Inflammatory macrophage (primary cell): ENCODE measurements at places on chromosomes 12 and 14.

- DNase-seq: no peak
Measured at GRCh38 chr12:114667669-114668150, 16.3 kb downstream of the TBX3 start.

- DNase-seq: no peak
Measured at GRCh38 chr12:24475337-24475736, 473.6 kb downstream of the BCAT1 start.

DNA sequence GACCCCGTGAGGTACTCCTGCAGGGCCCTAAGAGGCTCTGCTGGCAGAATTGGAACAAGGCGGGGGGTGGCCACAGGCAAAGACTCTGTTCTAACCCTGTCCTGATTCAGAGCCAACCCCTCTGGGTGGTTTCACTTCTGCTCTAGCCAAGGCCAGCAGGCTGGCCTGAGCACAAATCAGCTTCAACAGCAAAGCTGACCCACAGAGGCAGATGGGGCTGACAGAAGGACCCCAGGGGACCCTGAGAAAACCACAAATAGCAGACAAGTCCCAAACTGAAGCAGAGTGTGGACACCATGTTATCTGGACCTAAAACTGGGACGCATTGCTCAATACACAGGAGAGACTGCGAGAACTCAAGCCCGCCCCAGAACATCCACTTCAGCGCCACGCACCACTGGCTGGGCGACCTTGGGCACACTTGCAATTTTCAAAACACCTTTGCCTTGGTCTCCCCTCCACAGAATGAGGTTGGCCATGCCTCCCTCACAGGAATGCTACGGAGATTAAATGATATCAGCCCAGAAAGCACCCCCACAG is 76.4 kb upstream of the DICER1 start:
- peak; percentile 33 for DNase-seq

- DNase-seq: peak; percentile 6
Measured at GRCh38 chr12:45122768-45123380, 72.0 kb upstream of the DBX2 start.

- no peak for DNase-seq
Measured at GRCh38 chr14:37051153-37051552, 121.3 kb downstream of the SLC25A21 start.

- DNase-seq: peak; percentile 3
Measured at GRCh38 chr14:64801800-64802199, 77.9 kb downstream of the SPTB start.

GRCh38 chr14:19771895-19772430 is 1.3 kb upstream of the OR4M1 start:
- peak; percentile 2 for DNase-seq

GRCh38 chr14:87158283-87158682 is 834.7 kb downstream of the GALC start:
- no peak for DNase-seq

DNA sequence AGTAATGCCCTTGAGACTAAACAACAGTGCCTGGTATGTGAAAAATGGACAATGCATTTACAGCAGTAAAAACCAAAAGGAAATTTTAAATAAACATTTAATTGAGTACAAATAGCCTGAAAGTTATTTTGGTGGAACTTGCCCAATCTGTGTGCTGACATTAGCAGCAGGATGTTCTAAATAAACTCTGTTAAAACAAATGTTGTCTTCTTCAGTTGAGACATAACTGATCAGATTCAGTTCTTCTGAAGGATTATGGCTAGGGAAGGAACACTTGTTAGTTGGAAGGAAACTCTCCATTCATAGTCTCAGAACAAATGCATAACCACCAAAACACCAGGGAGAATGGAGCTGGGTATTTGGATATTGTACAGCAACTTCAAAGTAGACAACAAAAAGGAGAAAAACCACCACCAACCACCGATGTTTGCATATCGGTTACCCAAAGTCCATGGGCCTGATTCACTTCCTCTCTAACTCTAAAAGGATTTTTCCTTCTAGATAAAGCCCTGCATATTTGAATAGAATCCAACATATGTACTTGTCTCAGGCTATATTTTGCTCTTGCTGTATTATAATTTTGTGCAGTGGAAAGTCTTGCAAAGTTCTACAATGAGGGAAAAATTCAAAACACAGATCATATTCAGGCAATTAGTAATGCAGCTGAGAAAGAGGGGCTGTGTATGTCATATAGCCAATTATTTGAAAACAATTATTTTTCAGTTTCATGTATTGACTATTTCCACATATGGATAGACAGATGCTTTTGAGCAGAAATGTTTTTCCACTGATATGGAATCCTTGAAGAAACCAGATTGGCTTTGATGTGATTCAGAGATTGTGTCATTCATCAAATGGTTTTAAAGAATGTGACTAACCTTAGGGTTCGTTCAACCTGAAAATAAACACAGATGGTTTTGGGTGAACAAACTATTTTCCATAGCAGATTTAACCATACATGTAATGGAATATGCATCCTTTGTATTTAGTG is 152.2 kb upstream of the BMP4 start:
- DNase-seq: no peak

DNA sequence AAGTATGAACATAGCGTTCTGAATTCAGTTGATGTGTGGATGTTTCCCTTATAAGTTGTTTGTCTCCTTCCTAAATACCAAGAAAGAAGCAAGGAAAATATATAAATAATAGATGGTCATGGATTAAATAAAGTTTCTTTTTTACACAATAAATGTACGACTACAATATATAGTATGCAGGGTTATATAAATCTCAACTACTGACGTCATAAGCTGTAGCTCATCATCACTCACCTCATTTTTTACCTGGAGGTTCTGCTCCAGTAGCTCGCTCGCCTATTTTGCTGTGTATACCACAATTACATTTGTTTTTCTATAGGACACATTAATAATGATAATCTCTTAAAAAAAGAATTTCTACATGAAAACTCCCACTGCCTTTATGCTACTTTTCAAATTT is 109.5 kb downstream of the NTS start:
- no peak for DNase-seq

- DNase-seq: no peak
Measured at GRCh38 chr12:32105986-32106516, 596 bp upstream of the BICD1 start.

- DNase-seq: no peak
Measured at GRCh38 chr12:89574736-89575208, 48.9 kb upstream of the POC1B start.

DNA sequence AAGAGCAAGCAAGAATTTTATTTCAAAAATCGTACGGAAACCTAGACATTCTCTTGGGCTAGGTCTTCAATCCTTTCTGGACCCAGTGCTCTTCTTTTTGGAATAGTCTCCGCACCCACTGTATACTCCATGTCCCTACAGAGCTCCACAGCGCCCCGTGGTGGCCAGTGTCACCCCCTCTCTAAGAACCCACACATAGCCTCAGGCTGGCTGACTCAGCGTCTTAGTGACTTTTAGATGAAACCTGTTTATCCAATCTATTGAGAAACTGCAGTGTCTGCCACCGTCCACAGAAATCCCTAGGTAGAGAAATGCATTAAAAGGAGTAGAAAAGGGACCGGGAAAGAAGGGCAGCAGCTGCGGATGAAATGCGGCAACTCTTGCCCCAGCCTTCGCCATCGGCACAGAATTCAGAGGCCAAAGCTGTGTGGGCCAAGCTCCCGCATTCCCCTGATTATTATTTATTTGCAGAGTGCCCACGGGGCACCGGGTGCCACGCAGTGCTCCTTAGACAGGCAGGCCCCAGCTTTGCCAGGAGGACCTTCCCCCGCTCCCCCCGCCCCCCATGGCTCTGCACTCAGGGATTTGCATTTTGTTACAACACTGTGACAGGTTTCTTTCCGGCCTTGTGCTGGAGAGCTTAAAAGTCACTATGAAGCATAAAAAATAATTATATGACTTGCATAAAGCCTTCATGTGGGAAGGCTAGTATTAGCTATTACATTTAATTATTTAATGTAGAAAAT is 170.1 kb upstream of the FKBP4 start:
- DNase-seq: peak; percentile 50

- DNase-seq: peak; percentile 64
Measured at GRCh38 chr14:74882103-74882920, 596 bp downstream of the DLST start.

GRCh38 chr12:121144416-121144914 is 11.8 kb downstream of the P2RX7 start:
- DNase-seq: peak; percentile 92

DNA sequence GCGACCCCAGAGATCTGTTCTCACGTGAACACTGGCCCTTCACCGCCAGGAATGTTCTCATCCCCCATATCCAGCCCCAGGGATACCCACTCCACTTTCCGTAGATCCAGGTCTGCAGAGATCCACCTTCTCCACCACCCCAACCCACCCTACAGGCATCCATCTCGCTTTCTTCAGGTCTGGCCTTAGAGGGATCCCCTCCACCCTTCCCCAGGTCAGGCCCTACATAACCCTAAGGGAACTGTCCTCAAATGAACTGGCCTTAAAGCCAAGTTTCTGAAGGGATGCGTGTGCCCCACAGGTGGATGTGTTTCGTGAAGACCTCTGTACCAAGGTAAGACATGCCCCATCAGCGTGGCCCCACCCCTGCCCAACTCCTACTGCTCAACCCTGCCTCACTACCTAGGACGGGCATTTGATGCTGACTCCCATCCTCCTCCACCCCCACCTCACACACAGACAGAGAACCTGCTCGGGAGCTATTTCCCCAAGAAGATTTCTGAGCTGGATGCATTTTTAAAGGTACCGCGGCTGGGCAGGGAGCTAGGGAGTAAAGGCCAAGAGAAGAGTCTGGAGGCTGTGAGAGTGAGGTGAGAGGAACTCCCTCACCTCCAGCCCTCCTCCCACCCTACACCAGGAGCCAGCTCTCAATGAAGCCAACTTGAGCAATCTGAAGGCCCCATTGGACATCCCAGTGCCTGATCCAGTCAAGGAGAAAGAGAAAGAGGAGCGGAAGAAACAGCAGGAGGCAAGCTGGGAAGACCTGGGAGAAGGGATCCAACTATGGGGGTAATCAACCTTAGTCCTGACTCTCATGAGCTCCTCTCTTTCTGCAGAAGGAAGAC is 912 bp downstream of the PSME1 start:
- no peak for DNase-seq

- DNase-seq: no peak
Measured at GRCh38 chr14:68182492-68182891, 362.9 kb downstream of the RAD51B start.

- no peak for DNase-seq
Measured at GRCh38 chr12:60920841-60921495, 1325.1 kb downstream of the SLC16A7 start.

- DNase-seq: no peak
Measured at GRCh38 chr14:50320283-50320682, 8.2 kb downstream of the DMAC2L start.

DNA sequence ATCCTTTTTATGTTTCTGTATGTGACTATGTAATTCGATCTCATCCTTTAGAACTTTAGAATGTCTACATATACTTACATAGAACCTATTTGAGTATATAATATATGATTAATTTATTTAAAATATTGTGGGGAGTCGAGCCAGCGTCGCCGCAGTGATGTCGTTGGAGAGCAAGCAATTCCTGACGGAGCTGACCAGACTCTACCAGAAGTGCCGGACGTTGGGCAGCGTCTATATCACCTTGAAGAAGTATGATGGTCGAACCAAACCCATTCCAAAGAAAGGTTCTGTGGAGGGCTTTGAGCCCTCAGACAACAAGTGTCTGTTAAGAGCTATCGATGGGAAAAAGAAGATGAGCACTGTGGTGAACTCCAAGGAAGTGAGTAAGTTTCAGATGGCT is 6.4 kb upstream of the CD27 start:
- no peak for DNase-seq

- no peak for DNase-seq
Measured at GRCh38 chr12:67742461-67742860, 93.9 kb downstream of the DYRK2 start.

DNA sequence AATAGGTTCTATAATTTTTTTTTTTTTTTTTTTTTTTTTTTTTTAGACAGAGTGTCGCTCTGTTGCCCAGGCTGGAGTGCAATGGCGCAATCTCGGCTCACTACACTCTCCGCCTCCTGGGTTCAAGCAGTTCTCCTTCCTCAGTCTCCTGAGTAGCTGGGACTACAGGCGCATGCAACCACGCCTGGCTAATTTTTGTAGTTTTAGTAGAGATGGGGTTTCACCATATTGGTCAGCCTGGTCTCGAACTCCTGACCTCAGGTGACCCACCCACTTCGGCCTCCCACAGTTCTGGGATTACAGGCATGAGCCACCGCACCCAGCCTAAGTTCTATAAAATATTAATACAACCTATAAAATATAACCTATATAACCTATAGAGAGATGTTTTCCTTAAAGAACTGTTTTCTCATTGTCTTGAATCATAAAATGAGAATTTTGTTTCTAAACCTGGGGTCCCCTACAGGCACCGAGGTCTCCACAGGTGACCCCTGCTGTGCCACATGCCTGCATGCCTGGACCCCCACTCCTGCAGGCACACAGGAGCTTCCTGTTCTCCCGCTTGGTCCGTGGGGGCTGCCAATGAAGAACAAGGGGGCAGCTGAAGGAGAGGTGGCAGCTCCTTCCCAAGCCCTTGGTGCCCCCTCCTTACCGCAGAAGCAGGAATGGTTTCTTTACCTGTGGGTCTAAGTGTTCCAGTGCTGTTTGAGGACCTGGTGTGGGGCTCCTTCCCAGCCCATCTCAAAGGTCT is 70.9 kb upstream of the ZFP36L1 start:
- peak; percentile 15 for DNase-seq

GRCh38 chr12:77122236-77122635 is 56.9 kb upstream of the E2F7 start:
- no peak for DNase-seq

GRCh38 chr14:93285044-93285443 is 47.8 kb downstream of the BTBD7 start:
- no peak for DNase-seq

DNA sequence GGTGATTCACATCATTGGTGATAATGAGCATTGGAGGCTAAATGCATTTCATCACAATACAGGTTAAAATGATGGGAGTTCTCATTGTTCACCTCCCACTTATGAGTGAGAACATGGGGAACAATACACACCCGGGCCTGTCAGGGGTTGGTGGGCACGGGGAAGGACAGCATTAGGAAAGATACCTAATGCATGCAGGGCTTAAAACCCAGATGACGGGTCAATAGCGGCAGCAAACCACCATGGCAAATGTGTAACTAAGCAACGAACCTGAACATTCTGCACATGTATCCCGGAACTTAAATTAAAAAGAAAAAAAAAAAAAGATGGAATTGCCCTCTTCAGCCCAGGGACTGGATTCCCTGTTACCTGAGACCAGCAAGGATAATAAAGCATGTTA is 2.3 kb upstream of the LUM start:
- no peak for DNase-seq

- DNase-seq: no peak
Measured at GRCh38 chr12:120642121-120642520, 1.7 kb downstream of the CABP1 start.

GRCh38 chr12:26513363-26514043 is 318.1 kb downstream of the SSPN start:
- DNase-seq: no peak

DNA sequence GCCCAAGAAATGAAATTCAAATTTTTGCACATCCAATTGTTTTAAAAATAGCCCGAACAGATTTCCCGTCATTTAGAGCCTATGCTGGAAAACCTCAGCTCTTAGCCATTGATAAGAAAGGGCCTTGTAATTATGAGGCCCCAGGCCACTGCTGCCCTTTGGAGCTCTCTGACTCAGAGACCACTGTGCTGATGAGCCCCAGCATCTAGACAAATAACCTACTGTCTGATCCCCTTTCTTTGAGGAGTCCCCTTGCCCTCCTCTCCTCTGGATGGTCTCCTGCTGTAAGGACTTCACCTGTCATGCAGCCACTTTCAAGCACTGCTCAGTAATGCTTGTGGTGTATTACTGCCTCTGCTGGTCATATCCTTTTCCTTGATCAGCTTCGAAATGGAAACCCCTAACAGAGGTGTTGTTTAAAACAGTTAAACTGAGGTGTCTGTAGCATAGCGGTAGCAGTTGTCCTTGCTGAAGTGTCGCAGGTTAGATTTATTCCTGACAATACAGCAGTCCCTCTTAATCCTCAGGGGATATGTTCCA is 159.9 kb upstream of the SRRM4 start:
- no peak for DNase-seq
